T-helper 1 cell (primary cell): ENCODE measurements at places on chromosomes 11 and 22.

DNA sequence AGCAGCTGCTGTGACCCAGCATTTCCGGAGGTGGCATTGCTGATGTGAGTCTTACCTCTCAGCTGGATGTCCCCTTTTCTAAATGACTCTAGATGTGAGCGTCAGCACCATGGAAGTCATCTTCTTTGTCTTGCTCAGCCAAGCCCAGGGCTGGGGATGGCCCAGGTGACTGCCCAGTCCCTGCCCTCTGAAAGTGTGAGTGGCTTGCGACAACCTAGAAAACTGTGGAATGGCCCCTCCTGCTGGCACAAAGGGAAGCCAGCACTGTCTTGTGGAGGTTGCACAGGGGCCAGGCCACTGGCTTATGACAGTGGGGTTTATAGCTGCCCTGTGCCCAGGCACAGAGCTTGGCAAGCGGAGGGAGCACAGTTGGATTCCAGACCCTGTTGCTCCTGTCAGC, 6.2 kb downstream of the TUB start:
- DNase-seq: no peak

- no peak for DNase-seq
Measured at GRCh38 chr11:75150879-75151278, at the start of gene SLCO2B1. Gene SLCO2B1 (plus strand): TSS chr11:75151107. CDS start chr11:75151382, 275 bp downstream.

DNA sequence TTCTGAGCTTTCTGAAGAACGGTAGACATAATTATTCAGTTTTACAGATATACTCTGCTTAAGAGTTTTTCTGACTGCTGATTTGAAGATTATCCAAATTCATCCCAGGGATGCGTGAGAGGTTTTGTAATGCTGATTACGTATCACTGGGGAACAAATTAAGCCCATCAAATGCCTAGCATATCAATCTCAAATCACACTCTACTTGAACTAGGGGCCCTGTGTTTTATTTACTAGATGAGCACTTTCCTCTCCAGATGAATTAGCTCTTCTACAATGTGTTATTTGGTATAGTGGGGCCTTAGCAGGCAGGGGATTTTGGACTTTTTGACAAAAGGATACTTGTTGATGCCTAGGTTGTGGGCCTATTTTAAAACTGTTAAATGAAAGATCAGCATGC, 177.9 kb downstream of the JRKL start:
- no peak for DNase-seq

- no peak for DNase-seq
Measured at GRCh38 chr11:32919338-32919737, 26.7 kb downstream of the QSER1 start.

DNA sequence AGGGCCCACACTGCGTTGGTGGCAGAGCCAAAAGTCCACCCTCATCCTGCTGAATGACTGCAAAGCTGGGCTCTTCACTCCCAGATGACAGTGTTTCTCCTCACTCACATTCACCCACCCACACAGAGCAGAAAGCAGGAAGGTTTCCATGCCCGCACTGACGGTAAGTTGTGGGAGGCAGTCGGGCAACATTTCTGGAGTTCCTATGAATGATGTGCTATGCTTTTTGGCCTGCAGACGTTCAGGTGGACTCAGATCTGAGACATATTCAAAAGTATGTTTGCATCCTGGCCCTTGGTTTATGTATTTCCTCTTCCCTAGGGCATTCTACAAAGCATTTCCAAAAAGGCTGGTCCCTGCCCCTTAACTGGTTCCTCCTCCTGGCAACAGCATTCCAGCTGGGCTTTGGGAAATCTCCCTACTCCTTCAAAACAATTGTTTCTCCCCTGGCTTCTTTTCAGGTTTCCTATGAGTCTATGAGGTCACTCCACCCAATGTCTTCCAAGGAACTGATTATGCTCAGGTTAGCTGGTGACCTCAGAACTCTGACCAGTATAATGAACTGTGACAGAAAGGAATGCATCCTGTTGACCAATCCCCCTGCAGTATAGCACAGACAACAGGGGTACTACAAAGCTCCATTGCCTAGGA, 36.4 kb downstream of the PACSIN2 start:
- no peak for DNase-seq

DNA sequence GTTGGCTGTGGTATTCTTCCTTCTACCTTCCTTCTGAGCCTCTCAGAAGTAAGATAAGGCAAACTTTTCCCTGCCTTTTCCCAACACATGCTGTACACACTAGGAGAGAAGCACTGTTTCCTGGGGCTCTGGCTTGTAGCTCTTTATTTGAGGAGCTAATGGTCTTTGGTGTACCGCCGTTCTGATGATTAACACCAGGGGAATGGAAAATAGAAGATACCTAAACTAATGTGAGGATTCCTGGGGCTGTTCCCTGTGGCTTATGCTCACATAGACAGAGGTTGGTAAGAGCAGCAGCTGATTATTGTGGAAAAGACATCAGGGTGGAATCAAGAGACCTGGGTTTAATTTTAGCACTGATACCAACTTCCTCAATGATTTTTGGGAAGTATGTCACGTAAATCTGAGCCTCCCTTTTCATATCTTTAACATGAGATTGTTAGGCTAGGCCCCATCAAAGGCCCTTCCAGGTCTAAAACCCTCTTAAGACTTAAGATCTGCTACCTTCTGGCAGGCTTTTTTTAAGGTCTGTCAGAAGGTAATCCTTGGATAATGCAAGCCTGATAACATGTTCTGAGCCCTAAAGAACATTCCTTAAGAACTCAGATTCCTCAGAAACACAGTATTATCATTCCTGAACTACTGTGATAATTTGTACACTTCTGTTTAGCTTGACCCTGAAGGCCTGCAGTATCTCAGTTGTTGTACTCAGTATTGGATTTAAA, 24.8 kb upstream of the RCE1 start:
- DNase-seq: no peak

DNA sequence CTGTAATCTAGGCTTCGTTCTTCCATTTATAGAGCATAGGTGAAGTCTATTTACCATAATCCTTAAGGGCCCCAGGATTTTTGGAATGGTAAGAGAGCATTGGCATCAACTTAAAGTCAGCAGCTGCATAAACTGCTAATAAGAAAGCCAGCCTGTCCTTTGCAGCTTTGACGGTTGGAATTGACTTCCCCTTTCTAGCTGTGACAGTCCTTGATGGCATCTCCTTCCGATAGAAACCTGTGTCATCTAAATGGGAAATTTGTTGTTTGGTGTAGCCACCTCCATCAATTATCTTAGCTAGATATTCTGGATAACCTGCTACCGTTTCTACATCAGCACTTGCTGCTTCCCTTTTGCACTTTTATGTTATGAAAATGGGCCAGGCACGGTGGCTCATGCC, 58.0 kb upstream of the GLYATL1B start:
- no peak for DNase-seq

GRCh38 chr11:116534270-116534975, 238.4 kb downstream of the BUD13 start:
- no peak for DNase-seq

DNA sequence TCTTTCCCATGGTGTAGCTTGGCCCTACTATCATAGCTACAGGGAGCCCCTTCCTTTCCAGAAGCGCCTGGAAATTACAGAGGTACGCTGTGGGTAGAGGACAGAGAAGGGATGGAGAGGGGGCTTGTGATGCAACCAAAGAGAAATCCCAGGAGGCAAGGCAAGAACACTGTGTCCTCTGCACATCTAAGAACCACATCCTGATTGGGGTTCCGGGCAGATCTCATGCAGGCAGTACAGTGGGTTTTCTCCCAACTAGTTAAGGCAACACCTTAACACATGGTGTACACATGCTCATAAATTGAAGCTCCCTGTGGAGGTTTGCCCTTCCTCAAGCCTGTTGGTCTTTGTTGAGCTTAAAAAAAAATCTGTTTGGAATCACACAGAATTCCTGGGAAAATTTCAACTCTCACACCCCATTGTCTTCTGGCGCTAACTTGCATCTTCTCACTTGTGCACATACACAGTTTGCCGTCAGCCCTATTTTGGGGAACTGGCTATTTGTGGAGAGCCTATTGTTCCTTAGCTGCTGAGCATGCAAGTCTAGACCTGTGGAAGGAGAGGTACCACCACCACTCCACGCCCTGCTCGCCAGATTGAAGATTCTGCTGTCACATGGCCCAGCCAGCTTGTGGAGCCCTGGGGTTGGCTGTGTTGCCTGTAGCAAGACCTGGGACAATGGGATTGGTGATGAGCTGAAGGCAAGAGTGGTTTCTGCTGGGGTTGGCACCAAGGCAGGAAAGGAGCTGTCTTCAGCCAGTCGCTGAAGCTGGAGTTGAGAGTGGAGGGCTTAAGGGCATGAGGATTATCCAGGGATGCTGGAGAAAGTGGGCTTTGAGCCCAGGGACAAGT, 52.4 kb downstream of the ALX4 start:
- no peak for DNase-seq

DNA sequence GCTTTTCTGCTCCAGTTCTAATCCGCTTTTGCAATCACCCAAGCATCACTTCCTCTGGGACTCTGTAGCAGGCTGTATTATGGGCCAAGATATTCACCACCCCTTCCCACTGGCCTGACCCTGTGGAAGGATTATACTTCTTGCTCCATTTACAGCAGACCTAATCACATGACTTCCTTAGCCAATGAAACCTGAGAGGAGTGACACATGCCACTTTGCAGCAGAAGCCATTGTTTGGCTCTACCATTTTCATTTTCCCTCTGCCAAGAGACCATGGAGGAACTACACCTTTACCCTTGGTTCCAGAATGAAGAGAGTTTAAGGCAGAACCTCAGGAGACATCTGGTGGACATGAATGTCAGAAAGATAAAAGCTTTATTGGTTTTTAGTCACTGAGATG, 134.9 kb upstream of the HSD17B12 start:
- no peak for DNase-seq

GRCh38 chr22:48427731-48428211, 1399.9 kb downstream of the BRD1 start:
- DNase-seq: no peak

DNA sequence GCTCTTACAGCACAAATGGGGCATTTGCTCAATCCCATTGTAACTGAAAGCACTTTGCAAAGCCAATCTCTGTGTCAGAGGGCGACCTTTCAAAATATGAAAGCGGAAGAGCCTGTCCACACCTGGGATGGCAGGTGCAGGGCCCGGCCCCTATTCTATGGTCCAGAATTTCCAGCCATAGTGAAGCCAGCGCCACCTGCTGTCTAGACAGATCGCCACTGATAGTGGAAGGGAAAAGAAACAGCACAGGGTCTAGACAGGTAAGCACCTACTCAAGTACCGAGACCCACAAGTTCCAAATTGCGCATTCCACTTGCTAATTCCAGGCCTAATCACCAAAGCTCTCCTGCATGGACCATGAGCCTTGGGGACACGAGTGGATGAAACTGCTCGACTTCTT, 141.4 kb downstream of the NTM start:
- DNase-seq: no peak

DNA sequence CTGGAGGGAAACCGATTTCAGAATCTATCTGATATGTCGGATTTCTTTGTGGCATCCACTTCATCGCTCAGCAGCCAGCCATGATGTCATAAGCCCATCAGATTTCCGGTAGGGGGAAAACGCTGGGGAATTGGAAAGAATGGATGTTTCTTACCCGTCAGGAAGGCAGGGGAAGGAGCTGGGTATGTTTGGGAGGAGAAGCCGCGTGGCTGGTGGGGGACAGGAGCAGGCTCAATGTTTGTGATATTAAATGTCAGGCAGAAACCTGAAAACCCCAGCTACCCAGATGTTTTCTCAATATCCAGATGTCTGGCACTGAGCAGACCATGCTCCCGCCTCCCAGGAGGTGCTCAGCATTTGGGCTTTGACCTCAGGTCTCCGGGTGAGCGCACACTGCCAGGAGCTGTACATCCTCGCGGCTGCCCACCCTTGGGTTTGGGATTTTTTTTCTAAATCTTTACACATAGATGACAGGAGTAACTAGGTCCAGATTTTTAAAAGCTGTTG, 67.5 kb downstream of the NFAM1 start:
- DNase-seq: no peak

DNA sequence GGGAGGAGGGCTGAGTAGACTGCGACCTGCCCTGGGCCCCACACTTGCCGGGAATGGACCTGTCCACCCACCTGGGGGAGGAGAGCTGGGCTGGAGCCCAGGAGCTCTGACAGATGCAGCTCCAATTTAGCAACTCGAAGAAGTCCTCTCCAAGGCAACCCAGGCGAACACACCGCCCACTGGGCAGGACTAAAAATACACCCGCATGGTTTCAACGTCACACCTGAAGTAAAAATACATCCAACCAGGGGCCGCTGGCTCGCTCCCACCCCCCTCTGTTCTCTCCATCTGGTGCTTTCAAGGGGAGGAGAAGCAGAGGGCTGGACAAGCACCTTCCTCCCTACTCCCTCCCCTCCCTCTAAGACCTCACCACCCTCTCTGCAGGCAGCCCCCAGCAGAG, 119.9 kb downstream of the FEZ1 start:
- no peak for DNase-seq

DNA sequence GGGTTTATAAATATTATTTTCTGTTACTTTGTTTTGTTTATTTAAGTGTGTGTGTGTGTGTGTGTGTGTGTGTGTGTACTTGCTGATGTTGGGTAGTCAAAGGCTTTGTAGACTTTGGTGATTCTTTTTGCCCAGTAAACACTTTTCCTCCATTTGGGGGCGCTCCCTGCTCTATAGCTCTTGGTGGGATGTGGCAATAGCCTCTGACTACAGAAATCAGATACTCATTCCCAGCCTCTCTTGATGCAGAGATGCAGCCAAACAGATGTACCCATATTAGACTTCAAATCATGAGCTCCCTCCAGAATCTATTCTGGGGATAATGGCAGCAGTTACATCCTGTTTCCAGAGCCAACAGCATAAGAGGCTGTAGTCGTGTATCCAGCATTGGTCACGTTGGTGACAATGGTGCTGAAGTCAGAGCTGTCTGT, 33.4 kb upstream of the APOL5 start:
- DNase-seq: no peak

- peak; percentile 68 for DNase-seq
Measured at GRCh38 chr11:129750343-129751292, 65.0 kb upstream of the TMEM45B start.

DNA sequence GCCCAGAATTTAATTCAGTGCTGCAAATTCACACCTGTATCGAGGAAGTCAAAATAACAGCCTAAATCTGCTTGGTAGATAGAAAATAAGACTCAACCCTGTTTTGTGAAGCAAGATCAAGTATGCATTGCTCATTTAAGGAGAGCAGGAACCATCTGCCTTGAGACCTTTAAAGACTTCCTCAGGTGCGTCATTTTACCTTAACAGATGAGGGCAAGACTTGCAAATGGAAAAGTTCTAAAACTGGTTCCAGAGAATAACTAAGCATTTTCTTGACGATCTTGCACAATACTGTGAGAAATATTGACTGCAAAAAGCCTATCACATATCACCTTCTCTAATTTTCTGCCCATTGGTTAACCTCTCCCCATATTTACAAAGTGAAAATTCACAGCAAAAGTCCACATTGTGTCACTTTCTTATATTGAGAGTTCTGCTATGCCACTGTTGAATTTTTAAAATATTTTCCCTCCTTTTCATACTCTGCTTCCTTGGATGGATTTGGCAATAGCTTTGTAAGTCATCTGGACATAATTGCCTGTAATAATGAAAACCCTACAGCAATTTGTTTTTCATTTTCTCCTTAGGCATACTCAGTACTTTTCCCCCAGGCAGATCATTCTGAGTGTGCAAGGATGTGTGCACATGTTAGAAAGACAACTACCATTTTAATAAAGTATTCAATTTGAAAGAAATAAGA, 234.2 kb downstream of the AASDHPPT start:
- DNase-seq: no peak
